ENCODE measurements at places on chromosomes 5 and 9.

DNA sequence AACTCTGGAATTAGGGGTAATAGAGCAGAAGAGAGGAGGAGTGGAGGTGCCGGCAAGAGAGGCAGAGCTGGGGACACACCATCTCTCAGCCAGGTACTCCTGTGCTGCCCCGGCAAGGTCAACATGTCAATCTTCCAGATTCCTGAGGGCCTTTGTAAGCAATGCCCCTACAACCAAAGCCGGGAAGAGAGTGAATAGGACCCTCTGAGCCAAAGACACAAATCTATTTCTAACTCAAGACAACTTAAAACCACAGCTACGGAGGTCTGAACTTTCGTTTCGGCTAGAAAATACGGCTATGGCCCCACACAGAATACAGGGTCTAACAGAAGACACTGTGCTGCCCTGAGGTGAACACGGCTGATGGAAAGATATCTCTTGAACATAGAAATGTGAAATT lies 66.6 kb downstream of the SERINC5 start:
- DNase-seq = no peak

DNA sequence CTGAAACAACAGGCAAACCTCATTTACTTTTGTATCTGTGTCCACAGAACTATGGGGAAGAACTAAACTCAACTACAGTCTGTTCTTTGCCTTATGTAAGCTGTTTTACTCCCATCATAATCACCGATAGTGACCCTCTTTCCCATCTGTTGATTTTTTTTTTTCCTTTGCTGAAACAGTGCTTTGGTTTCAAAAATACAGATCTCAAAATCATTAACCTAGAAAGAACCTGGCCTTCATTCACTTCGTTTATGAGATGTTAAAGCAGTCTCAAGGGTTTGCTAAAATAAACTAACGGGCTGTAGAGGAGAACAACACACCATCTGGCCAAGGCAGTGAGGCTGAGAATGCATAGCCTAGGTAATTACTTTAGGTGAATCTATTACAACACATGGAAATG lies 706.6 kb upstream of the ZNF608 start:
- DNase-seq = no peak

- no peak for DNase-seq
These were observed 4.4 kb downstream of the ST8SIA4 start for GRCh38 chr5:100898504-100899346.

DNA sequence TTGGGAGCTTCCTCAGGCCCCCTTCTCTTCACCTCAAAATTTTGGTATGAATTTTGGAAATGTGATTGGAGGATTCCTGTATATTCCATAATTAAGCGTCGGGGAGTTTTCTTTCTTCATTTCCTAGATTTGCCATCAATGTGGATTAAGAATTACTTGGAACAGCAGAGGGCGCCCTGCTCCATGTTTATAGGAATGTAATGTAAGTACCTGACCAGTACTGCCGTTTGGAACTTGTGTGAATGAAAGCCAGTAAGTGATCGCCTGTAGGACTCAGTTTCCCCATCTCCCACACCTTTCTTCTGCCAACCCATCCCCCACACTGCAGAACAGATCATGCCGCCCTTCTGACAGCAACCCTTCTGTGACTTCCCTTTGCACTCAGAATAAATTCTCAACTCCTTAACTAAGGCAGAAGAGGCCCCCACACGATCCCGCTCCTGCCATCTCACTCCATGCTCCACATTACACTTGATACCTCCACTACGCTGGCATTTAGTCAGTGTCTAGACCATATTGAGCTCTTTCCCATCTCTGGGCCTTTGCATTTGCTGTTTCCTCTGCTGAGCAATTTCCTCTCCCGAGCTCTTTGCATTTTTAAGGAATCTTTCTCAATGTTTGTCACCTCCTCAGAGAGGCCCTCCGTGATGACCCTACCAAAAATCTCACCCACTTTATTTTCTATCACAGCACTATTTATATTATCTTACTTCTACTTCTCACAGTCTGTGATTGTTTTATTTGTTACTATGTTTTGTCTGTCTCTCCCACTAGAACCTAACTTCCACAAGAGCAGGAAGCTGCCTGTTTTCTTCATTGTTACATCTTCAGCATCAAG lies 79.5 kb upstream of the HTR4 start:
- DNase-seq = no peak

DNA sequence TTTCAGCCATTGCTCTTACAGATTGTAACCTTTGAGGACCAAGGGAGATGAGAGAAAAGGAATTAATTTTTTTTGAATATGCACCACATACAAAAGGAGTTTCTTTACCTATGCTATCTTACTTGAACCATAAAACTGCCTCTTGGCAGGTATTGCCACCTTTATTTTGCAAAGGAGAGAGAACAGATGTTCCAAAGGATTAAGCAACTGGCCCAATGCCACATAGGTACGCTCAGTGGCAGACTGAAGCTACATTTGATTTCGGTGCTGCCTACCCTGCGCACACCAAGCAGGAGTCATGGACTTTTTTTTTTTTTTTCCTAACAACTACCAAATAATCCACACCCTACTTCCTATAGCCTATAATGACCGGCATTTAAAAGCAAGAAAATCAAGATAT lies 43.1 kb downstream of the SAXO1 start:
- no peak for DNase-seq

- no peak for DNase-seq
These were observed 187.3 kb downstream of the FBN2 start for GRCh38 chr5:128350705-128351104.

GRCh38 chr5:74493411-74493810 lies 147.1 kb downstream of the ENC1 start:
- no peak for DNase-seq

- no peak for DNase-seq
These were observed 267.5 kb downstream of the ZSWIM6 start for GRCh38 chr5:61599370-61600122.

- no peak for DNase-seq
These were observed 64.7 kb downstream of the RGS7BP start for GRCh38 chr5:64570395-64570996.

GRCh38 chr9:121388140-121388905 lies 18.3 kb upstream of the STOM start:
- DNase-seq = no peak

- no peak for DNase-seq
These were observed 106.5 kb upstream of the LRRTM2 start for GRCh38 chr5:138981586-138981985.

GRCh38 chr9:98021306-98022040 lies 35.1 kb upstream of the NANS start:
- DNase-seq = no peak

GRCh38 chr9:14398473-14398872 lies 84.5 kb upstream of the NFIB start:
- no peak for DNase-seq

DNA sequence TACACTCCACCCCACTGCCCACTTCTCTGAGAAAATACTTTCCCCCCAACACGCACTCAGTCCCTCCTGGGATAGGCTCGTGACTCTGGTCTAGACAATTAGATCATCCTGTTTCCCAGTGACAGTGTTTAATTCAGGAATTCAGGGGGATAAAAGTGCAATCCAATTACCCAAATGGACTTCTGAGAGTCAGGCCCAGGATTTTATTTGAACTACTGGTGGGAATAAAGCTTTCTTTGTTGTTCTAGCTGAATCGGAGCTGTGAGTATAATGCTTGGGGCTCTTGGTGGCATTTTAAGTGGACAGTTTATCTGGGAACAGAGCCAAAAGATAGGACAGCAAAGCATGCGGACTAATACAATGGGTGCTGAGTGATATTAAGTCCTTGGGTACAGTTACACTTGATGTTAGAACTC lies 683.3 kb downstream of the MAT2B start:
- no peak for DNase-seq

- no peak for DNase-seq
These were observed 319.1 kb downstream of the KIF4B start for GRCh38 chr5:155332618-155333017.

GRCh38 chr5:11525020-11525419 lies 379.2 kb downstream of the CTNND2 start:
- DNase-seq = no peak

- DNase-seq = no peak
These were observed 37.7 kb downstream of the UGT3A2 start for GRCh38 chr5:36028816-36029465.

GRCh38 chr9:107131108-107131799 lies 151.8 kb upstream of the RAD23B start:
- DNase-seq = no peak

GRCh38 chr5:106397700-106398099 lies 1273.0 kb downstream of the EFNA5 start:
- no peak for DNase-seq

GRCh38 chr9:128323212-128323730 lies 632 bp downstream of the COQ4 start:
- DNase-seq = no peak

DNA sequence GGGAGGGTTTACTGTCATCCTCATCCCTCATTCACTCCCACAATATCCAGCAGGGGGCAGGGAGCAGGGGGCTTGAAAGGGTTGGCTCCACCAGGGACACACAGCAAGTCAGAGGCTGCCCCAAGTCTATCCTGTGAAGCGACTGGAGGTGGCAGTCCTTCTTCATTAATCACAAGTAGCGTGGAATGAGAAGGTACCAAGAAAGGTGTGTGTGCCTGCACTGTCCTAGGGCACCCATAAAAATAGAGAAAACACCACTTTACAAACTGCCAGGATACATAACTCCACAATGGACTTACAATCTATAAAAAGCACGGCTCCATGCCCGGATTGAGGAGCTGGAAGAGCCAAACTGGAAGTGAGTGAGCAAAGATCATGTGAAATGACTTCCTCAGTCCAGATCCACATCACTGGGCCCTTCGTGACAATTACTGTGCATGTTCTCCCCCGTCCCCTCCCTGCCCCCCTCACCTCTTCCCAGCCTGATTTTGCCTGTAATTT lies 183.9 kb downstream of the SLIT3 start:
- DNase-seq = no peak

DNA sequence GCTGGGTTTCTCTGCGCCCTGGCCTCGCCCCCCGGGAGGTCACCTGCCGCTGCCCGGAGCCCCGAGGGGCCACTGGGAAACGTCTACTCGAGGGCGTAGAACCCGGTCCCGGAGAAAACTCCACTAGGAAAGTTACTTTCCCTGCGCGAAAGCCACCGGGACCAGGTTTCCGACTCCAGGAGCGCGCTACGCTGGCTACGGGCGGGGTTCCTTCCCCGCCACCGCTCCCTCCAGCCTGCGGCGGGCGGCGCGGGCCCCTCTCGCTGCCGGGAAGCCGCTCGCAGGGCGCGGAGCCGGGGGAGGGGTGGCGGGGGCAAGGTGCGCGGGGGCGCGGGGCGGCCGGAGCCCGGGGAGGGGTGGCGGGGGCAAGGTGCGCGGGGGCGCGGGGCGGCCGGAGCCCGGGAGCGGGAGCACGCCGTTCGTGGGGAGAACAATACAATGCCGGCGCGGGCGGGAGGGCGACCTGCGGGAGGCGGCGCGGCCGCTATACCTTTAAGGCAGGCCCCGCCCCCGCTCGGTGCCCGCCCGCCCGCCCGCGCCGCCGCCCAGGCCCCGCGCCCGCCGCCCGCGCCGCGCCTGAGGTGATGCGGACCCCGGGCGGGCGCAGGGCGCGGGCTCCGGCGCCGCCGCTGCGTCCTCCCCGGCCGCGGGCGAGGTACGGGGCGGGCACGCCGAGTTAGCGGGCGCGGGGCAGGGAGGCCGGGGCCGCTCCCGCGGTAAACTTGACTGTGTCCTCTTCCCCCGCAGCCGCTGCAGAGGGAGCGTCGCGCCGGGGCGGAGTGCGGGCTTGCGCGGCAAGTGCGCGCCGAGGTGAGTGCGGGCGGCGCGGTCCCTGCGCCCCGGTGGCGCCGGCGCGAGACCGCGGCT lies 278.1 kb downstream of the AOPEP start:
- peak; percentile 50 for DNase-seq

DNA sequence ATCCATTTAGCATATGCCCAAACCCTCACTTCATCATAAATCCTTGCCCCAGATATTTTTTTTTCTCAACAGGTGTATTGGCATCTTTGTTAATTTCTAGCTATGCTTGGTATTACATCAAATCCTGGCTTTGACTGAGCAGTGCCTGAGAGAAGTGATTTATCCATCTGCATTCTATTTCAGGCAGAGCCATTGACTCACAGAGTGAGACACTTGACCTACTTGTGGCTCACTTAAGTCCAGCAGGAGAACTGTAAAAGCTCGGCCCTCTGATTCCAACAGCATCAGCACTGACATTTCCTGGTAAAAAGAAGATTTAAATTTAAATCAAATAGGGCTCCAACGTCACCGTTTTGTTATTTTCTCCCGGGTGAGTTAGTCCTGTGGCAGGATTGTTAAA lies 93.4 kb downstream of the PLK2 start:
- no peak for DNase-seq

- no peak for DNase-seq
These were observed 7.2 kb upstream of the PIP5K1B start for GRCh38 chr9:68697851-68698250.

- DNase-seq = no peak
These were observed 32.9 kb upstream of the TRIO start for GRCh38 chr5:14110196-14110595.

- DNase-seq = no peak
These were observed 233.1 kb downstream of the AGTPBP1 start for GRCh38 chr9:85508616-85509015.

DNA sequence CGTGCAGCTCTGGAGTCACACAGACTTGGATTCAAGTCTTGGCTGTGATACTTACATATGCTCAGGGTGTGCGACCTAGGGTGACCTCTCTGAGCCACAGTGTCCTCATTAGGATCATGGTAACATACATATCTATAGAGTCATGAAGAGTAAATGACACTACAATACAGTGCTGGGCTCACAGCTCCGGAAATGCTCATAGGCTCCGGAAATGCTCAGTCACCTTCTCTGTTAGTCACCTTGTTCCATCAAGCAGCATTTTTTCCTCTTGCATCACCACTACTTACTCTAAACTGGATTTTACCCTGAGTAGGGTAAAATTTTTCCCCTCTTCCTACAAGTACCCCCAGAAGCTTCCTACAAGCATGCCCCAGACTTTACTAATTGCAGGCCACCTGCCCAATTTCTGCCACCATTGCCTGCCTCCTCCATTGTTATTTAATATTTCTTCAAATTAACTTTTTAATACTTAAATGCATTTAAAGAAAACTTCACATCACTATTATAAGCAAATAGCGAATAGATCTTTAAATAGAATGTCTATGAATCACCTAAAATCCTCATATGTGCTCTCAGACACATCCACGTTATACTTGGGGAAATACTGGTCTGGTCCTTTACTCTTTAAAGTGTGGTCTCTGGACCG lies 147.6 kb upstream of the SPRY4 start:
- DNase-seq = peak; percentile 19

DNA sequence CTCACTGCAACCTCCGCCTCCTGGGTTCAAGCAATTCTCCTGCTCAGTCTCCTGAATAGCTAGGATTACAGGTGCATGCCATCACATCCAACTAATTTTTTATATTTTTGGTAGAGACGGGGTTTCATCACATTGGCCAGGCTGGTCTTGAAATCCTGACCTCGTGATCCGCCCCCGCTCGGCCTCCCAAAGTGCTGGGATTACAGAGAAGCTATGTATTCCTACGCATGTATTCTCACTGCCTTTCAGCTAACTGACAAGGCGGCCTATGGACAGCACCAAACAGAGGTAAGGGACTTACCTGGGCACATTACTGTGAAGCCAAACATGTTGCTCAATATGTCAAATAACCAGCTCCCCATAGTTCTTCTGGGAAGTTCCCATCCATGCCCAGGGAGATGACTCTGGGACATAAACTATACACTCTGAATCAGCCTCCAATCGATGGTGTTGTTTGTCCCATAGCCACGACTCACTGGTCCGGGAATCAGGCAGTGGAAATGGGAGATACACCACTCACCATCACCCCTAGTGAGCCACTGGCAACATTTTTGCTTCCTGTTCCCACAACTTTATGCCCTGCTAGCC lies 114.6 kb downstream of the SYK start:
- DNase-seq = no peak

Measured in HuH-7.5 (cell line).